ENCODE measurements at places on chromosomes 5 and 9.

DNA sequence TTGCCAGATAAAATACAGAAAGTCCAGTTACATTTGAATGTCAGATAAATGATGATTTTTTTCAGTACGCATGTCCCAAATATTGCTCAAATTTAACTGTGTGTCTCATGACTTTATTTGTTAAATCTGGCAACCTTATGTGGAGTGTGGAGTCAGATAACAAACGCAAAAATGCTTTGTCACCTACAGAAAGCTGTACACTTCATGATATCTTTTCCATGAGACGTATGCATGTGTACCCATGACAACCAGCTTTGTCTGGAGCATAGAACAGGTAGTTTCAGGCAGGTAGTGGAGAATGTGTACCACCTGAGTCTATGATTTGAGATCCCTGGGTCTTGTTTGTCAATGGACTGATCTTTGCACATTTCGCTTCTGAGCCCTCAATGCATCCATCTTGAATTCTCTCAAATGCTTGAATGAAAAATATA is 105.5 kb upstream of the CPEB4 start:
- no peak for DNase-seq

GRCh38 chr9:70438341-70438928 is 24.0 kb upstream of the KLF9 start:
- DNase-seq, result no peak

GRCh38 chr9:102497709-102498108 is 497.4 kb upstream of the CYLC2 start:
- no peak for DNase-seq

GRCh38 chr9:125884218-125884595 is 137.0 kb downstream of the PBX3 start:
- no peak for DNase-seq

DNA sequence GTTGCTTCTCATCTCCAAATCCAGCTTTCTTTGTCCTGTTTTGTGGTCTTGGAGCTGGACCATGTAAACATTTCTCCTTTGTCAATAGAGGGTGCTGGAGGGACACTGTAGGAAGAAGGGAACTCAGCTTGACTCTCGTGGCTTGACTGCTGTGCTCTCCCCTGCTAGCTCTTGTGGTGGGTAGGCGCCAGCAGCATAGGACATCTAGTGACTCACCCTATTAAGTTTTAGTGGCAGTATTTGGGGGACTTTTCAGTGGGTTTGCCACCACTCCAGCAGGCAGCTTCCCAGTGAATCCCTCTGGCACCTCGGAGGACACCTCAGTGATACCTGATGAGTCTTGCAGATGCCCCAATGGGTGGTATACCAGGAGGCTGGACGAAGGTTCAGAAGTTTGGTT is 97.8 kb downstream of the TSSK1B start:
- DNase-seq, result no peak

GRCh38 chr5:103849934-103850333 is 287.3 kb upstream of the NUDT12 start:
- DNase-seq, result no peak

DNA sequence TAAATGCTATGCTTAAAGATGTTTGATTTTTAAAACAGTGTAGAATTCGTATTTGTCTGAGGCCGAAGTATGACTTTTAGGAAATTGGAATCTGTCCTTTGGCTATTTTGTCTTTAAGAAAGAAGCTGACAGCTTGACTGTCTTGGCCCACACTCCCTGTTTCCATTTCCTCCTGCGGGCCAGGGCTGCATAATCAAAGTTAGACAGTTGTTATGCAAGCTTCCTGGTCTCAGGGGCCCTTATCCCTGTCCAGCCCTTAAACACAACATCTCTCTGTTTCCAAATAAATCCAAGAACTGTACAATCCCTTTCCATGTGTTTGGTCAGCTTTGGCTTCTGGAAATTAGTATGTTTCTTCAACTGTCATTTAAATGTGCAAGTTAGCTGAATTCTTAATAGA is 54.6 kb upstream of the ECM2 start:
- DNase-seq, result no peak

DNA sequence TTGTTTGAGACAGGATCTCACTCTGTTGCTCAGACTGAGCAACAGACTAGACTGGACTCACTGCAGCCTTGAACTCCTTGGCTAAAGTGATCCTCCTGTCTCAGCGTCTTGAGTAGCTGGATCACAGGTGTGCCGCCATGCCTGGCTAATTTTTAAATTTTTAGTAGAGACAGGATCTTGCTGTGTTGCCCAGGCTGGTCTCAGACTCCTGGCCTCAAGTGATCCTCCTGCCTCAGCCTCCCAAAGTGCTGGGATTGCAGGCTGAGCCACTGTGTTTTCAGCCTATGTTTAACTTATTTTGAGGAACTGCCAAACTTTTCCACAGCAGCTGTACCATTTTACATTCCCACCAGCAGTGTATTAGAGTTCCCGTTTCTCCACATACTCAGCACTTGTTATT is 16.8 kb downstream of the NDFIP1 start:
- DNase-seq, result no peak

DNA sequence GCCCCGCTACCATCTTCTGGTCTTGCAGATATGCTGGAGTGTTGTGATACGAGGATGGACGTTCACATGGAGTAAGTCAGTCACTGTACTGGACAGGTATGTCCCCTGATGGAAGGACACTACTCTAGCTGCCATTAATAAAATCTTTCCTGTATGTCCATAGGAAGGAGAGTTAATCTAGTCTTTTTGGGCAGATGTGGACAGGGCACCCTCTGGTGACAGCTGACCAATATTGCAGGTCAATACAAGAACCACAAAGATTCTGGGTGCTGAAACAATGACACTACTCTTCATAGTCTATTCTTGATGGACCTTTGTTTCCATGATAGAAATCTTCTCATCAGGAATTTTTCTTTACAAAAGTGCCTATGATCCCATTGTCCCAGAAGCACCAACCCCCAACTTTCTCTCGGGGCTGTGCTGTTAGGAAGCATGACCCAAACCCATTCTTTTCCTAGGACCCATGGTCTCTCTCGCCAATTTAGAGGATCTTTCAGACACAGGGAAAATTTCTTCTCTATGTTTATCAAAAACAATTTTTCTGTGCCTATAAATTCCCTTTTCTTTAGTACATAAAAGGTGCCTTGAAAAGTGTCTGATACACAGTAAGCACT is 376.9 kb downstream of the DTWD2 start:
- DNase-seq, result no peak

DNA sequence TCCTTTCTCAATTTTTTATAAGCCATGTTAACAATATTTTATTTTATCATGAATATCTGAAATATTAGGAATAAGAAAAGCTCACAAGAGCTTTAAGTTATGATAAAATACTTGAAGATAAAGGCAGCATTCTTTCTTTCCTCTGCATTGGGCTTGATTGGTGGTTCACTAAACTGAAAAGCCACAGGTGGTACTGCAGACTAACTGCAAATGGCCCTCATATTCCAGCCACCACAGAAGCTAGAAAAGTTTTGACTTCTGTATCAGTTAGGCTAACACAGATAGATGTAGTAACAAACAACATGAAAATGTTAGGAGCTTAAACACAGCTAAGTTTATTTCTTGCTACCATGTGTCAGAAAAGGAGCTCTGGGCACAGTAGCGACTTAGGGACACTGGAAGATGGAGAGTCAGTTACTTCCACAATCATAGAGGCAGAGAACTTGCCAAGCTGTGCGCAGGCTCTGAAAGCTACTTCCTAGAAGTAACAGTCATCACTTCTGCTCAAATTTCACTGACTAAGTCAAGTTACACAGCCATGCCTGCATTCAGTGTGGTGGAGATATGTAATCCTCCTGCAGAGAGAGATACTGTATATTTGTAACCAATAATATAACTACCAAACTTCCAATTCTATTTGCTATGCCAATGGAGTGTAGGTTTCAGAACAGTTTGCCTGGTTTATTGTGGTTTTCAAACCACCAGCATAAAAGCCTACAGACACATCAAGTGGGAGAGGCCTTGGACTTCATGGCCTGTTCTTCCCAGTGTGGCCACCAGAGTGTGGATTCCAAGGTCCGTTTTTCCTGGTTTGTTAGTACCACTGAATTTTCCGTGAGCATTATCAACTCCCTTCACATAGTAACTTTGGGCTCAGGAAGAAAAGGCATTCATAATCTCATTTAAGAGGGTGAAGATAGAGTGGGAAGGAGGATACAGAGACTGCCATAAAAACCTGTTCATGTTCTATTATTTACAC is 268.3 kb downstream of the PJA2 start:
- no peak for DNase-seq
